NCI-H524 (cell line): ENCODE measurements at places on chromosomes 16 and 17.

DNA sequence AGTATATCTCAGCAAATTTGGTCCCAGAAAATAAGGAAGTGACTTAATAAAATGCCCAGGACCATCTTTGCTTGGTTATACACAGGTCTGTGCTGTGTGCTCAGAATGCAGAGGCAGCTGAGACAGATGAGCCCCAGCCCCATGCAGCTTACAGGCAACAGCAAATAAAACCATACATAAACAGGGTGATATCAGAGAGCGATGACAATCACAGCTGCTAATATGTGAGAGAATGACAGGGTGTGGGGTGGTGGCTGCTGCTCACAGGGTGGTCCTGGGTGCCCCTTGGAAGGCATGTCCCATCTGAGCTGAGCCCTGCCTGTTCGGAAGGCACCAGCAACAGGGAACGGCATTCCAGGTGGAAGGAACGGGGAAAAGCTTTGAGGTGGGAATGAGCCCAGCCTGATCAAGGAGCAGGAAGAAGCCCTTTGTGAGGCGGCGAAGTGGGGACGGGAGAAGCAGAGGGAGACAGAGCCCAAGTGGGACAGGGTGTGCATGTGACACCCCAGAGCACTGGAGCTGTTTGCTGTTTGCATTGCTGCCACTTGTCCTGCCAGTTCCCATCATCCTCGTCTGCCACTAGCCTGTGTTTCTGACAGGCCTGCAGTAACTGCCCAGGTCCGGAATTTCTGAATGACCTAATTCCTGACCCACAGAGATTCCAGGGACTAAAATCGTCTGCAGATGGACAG lies 150.5 kb downstream of the KATNIP start:
- DNase-seq, result no peak

DNA sequence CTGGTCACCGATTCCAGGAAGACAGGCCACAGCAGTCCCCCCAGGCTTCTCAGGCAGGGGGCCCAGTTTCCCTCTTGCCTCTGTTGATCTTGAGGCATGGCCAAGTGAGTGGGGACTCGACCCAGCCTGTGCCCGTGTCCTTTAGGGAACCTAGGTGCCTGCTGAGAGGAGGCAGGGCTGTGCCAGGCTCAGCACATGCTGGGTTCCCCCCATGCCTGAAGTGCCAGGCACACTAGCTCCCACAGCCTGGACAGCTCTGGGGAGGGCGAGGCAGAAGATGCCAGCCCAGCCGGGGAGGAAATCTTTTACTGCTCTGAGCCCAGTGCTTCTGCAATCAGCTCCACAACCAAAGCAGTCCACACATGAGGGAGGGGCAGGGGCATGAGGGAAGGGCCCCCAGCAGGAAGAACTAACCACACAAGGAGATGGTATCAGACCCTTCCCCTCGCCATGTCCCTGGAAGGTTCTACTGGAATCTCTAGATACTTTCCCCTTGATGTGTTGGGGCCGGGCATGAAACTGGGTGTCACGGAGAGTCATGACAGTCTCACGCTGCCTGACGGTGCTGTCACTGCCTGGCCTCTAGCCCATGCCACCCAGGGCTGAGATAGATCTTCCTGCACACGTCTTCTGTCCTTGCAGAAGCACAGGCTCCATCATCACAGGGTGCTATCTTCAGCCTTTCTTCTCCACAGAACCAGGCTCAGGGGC lies 25.5 kb downstream of the MYO18A start:
- DNase-seq, result no peak

DNA sequence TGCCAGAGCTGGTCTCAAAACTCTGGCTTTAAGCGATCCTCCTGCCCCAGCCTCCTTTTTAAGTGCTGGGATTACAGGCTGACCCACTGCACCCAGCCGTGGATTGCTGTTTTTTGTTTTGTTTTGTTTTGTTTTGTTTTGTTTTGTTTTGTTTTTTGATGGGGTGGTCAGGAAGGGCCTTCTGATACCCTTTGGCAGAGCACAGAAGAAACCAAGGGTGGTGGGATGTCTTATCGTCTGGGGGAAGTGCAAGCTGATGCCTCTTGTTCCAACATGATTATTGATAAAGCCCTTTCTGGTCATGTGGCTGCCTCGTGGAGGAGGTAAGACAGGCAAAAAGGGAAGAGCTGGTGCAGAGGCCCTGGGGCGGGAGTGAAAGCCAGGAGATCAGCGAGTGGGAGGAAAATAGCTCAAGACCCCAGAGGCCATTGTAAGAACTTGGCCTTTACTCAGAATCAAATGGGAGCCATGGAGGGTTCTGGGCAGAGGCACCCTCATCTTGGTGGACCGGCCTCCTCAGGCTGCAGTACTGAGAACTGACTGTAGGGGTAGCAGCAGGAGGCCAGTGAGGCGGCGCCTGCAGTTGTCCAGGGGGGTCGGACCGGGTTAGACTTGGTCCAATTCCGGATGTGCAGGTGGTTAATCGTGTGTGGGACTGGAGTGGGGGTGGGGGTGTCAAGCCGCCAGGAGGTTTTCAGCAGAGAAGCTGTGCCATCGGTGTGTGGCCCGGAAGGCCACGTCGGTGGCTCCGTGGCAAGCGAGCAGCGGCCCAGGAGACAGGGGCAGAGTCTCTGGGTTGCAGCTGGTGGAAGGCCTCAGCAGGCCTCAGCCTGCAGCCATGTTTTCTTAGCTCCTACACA lies 84.4 kb upstream of the GSE1 start:
- DNase-seq, result no peak

- peak; percentile 75 for DNase-seq
Measured at GRCh38 chr16:85316321-85316919, 204.1 kb upstream of the CIBAR2 start.

- DNase-seq, result no peak
Measured at GRCh38 chr16:17204644-17205043, 266.1 kb downstream of the XYLT1 start.

DNA sequence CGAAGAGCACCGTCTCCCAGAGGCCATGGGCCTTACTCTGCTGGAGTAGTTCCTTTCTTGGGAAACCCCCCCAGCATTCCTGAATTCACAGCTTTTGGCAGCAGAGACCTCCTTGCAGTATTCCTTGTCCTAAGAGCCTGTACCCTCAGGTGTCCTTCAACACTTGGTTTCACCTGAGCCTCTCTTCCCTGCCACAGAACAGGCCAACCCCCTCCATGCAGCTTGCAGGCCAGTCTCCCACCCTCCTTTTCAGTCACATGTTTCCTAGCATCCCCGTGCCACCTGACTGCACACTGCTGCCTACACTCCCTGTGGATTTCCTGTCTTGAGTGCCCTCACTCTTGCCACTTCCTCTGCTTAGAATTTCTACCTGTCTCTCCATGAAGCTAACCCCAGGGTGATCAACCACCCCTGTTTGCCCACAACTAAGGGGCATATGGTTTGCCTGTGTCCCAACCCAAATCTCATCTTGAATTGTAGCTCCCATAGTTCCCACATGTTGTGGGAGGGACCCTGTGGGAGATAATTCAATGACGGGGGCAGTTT lies 65.5 kb downstream of the DYNLRB2 start:
- DNase-seq, result no peak

DNA sequence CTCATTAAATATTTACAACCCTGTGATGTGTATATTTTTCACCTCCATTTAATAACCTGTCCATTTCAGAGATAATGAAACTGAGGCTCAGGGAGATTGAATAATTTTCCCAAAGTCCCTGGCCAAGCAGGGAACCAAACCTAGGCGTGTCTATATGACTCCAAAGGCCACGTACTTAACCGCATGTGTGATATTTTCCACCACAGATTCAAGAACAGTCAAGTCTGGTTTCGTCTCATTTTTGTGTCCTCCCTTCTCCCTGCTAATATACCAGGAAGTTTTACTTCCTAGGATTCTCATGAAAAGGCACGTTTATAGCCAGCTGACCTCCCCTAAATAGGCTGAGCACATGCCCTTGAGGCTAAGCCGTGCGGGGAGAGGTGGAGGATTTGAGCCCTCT lies 15.3 kb downstream of the WFIKKN2 start:
- DNase-seq, result no peak

GRCh38 chr17:8574687-8575086 lies 55.8 kb downstream of the MYH10 start:
- DNase-seq, result no peak

GRCh38 chr17:71176928-71177443 lies 943.8 kb upstream of the SOX9 start:
- no peak for DNase-seq

DNA sequence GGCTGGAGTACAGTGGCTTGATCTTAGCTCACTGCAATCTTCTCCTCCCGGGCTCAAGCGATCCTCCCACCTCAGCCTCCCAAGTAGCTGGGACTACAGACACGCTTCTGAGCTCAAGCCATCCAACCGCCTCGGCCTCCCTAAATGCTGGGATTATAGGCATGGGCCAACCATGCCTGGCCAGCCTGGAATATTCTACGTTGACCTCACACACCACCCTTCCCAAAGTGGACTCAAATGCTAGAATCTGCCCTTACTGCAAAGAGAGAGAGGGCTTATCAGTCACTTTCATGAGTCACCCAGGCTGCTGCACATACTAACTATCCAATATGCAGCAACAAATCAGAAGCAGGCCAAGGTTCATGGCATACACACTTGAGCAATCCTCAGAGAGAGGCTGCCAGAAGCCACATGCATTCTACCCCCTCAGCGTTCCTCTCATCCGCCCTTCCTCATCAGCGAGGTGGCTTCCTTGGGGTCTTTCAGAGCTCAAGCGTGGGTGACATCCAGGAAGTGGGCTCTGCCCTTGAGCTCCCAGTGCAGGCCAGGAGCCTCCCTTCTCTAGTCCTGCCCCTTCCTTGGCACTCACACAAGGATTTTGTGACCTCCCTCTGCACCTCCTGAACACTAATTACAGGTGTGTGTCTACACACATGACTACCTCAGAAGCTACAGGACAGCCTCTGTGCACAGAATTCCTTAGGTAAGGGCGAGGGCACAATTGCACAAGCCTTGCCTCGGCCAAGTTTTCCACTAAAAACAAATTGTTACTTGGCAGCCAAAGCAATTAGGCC lies 24.8 kb upstream of the SIAH1 start:
- no peak for DNase-seq

DNA sequence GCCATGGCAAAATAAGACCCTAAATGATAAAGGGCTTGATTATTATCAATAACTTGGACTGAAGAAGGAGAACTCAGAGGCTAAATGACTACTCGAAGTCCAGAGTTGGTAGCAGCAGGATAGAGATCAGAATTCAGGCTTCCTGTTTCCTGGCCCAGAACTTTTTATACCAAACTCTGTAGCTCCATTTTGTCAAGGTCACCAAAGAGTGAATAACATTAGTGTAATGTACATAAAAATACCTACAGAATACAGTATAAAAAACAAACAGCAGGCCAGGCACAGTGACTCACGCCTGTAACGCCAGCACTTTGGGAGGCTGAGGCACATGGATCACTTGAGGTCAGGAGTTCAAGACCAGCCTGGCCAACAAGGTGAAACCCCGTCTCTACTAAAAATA lies 79.0 kb downstream of the ARHGAP17 start:
- no peak for DNase-seq

GRCh38 chr17:5581655-5582054 lies 2.7 kb downstream of the NLRP1 start:
- DNase-seq, result no peak

- peak; percentile 9 for DNase-seq
Measured at GRCh38 chr17:61809816-61810392, 53.4 kb downstream of the BRIP1 start.

GRCh38 chr17:66548659-66549310 lies 246.4 kb downstream of the PRKCA start:
- no peak for DNase-seq

GRCh38 chr16:73909529-73910035 lies 387.0 kb upstream of the PSMD7 start:
- no peak for DNase-seq

DNA sequence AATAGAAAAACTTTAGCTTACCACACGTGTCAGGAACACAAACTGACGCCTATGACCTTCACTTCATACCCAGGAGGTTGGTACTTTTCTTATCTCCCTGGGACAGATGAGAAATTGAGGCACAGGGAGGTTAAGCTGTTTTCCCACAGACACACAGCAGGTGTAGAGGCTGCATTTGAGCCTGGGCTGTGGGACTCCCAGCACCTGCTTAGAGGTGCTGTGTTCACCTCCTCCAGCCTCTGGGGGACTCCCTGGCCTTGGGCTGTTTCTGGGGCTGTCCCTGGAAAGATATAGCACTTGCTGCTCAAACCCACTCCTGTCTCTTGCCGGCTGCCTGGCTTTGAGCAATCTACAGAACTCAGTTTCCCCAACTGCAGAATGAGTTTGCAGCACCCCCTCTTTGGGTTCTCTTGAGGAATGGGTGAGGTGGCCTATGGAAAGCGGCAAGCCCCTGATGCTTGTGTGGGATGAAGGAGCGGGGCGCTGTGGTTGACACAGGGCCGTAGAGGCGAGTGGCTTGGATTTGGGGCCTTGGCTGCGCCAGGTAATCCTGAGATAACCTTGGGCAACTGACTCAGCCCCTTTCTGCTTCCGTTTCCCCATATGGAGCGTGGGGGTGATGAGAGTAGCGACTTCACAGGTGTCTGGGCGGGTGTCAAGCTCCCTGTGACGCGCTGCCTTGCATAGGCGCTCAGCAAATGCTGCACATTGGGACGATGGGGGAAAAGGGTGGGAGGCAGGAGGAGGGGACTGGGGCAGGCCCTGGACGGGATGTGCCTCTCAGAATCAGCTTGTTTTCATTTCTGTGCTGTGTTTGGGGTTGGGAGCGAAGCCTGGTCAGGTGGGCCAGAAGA lies 104.5 kb upstream of the CIBAR2 start:
- DNase-seq, result no peak

DNA sequence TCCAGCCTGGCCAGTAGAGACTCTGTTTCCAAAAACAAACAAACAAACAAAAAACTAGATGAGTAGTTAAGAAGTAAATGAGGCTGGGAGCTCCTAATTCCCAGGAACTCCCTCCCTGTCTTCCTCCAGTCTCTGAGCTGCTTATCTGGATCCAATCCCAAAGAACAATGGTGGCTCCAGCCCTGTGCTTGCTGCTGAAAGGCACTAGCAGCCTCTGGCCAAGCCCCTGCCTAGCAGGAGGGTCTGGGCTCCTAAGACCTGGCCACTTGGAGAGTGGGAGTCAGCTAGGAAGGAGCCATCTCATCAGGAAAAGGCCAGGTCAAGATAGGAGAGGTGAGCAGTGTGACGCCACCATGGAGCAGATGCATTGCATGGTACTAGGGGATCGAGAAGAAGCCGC lies 14.3 kb upstream of the SLC35B1 start:
- no peak for DNase-seq

DNA sequence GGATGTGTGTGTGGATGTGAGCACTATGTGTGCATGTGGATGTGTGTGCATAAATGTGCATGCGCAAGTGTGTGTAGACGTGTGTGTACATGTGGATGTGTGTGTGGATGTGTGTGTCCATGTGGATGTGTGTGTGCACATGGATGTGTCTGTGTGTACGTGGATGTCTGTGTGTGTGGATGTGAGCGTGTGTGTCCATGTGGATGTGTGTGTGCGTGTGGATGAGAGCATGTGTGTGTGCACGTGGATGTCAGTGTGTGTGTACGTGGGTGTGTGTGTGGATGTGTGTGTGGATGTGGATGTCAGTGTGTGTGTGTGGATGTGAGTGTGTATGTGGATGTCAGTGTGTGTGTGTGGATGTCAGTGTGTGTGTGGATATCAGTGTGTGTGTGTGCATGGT lies 63.6 kb upstream of the DOC2B start:
- no peak for DNase-seq

GRCh38 chr16:58085584-58086251 lies 43.5 kb downstream of the CFAP20 start:
- no peak for DNase-seq
